Stimulated activated CD8-positive, alpha-beta memory T cell treated with anti-CD3 and anti-CD28 coated beads, Interleukin-4, amount 100 ng/mL, for 1 hour (primary cell): ENCODE measurements at places on chromosomes 4 and X.
A peak's percentile ranks its signal among the peaks of the same experiment; 100 is the strongest.

- DNase-seq: no peak
Observed at GRCh38 chr4:125985856-125986255, 671.1 kb downstream of the FAT4 start.

GRCh38 chr4:176425035-176425434, 105.3 kb downstream of the SPCS3 start:
- DNase-seq: no peak

GRCh38 chr4:65825116-65825753, 154.9 kb upstream of the EPHA5 start:
- no peak for DNase-seq

DNA sequence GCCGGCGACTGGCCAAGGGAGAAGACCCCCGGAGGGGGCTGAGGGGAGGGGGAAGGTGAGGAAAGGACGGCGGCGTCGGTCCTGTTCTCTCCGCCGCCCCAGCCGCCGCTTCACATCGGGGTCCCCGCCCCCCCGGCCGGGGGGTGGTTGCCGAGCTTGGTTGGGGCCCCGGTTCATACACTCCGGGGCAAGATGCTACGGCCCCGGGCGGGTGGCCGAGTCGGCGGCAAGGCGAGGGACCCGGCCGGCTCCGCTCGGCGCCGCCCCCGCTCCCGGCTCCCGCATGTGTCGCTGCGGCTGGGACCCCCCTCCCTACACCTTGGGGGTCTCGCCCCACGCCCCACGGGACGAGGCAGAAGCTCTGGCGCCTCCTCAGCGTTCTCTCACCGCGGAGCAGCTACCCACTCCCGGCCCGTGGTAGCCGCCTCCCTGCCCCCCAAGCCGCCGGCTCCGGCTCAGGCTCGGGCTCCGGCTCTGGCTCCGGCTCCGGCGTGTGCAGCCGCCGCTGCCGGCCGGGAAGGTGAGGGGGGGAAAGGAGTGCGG, 461 bp downstream of the FBXW7 start:
- DNase-seq: peak; percentile 2

- no peak for DNase-seq
Observed at GRCh38 chrX:2483398-2484060, 17.2 kb downstream of the DHRSX start.

DNA sequence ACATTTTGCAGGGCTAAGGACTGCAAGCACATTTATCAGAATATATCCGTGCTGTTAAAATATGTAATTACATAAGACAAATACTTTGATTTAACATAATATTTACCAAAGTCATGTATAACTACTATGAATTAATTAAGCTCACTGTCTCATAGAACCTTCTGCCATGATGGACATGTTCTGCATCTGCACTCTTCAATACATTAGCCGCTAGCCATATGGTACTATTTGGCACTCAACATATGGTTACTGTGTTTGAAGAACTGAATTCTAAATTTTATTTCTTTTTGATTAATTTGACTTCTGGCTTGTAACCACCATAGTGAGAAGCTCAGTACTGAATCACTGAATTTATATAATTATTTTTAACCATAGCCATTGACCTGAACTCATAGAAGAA, 427.0 kb upstream of the TRAM1L1 start:
- no peak for DNase-seq

GRCh38 chr4:8123389-8123788, 35.2 kb downstream of the ABLIM2 start:
- no peak for DNase-seq

DNA sequence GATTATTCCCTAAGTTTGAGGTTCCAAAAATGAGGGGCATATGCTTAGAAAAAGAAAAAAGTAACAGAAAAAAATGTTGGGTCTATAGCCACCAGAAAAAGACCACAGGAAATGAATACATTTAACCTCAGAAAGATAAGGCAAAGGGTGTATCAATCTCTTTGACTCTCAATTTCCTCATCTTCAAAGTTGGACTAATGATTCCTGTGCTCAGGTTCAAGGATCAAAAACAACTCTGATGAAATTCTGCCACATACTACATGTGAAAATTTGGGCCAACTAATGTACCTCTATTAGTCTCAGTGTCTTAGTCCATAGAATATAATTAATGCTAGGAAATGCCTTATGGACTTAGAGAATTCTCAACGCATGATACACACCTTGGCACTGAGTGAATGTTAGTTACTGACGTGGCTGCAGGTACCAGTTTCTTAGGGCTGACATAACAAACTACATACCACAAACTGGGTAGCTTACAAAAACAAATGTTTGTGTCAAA, 257.7 kb downstream of the ANKRD50 start:
- no peak for DNase-seq

DNA sequence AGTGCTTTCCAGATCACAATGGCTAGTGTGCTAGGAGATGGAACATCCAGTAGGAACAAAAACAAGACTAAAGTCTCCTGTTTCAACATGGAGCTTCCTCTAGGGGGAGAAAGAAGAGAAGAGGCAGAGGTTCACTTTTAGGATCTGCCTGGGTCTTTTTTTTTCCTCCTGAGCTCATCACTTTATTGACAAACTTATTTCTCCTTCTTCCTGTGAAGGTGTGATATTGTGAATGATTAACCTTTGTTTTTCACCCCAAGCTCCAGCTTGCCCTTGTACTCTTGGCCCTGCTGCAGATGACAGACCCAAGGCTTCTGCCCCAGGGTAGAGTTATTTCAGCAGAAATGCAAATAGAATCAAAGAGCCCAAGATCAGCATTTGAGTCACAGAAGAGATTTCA, 13.5 kb downstream of the PAGE4 start:
- DNase-seq: no peak

DNA sequence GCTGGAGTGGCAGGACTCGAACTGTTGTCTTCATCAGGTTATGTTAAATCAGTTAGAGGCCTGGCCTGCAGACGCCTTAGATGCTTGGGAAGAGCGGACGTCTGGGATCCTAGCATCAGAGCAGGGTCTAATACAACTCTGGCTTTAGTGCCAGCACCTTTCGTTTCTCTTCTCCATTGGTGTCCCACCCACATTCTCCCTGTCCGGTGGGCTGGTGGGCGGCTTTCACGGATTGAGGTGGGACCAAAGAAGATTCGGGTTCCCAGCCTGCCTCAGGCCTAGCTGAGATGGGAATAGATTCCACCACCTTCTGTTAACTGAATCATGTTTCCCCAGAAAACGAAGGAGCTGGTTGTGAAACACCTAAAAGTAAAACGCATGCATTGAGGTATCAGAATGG, 939 bp downstream of the PDK3 start:
- DNase-seq: no peak

DNA sequence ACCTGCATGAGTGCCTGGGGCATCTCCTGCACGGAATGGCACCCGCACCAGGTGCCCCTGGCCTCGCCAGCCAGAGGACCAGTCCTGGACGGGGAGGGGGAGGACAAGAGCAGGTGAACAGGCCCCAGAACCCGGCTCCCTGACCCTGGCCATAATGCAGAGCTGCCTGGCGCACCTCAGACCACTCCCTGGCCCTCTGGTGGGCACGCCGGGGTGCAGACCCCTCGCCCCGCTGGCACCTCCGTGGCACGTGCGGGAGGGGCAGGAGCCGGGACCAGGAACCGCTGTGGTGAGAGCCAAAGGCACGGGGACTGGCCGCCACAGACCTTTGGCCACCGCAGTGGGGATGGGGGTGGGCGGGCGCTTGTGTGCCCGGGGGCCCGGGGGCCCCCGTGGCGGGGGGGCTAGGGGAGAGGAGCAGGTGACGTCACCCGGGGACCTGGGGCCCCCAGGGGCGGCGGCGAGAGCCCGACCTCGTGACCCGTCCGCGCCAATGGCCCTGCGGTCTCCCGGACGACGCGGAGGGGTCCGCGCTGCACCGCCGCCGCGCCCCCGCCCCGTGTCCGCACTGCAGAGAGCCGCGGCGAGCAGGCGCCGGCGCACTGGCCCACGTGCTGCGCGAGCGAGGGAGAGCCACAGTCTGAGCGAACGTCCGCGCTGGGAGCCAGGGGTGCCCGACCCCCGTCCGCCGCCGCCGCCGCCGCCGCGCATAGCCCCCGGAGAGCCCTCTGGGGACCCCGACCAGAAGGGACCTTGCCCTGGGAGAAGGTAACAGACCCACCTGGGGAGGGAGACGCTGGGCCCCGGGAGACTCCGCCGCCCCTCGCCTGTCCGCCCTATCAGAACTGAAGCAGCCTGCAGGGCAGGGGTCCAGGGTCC, at the start of gene PNMA3:
PNMA3 (plus strand) TSS at position 600 of the 879 bp plus-strand sequence. CDS start 586 bp downstream, outside the sequence.
- no peak for DNase-seq

GRCh38 chr4:38188631-38189101, 228.5 kb downstream of the PTTG2 start:
- DNase-seq: no peak

DNA sequence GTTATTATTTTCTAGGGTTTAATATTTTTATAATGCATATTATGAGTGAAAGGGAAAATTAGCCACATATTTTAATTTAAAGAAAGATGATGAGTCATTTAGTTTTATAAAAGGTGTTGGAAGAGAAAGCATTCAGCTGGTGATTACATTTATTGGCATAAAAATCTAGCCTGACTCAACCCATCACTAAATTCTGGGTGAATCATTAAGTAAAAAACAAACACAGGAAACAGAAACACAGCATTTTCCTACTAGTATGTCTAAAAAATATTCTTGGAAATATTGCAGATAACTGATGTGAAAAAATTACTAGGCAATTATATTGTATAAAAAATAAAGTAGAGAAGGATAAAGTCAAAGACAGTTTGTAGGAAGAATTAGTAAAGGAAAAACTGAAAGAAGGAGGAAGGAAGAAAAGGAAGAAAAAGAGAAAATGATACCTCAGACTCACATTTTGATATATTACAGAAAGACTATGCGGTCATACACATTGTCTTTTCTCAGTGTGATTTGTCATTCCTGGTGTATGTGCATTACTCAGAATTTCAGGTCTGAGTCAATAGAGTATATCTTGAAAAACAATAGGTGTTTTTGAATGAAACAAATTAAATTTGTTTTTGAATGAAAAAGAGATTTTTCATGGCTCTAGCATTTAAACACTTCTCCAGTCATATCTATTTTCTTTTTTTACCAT, 48.0 kb upstream of the SPOCK3 start:
- DNase-seq: no peak

DNA sequence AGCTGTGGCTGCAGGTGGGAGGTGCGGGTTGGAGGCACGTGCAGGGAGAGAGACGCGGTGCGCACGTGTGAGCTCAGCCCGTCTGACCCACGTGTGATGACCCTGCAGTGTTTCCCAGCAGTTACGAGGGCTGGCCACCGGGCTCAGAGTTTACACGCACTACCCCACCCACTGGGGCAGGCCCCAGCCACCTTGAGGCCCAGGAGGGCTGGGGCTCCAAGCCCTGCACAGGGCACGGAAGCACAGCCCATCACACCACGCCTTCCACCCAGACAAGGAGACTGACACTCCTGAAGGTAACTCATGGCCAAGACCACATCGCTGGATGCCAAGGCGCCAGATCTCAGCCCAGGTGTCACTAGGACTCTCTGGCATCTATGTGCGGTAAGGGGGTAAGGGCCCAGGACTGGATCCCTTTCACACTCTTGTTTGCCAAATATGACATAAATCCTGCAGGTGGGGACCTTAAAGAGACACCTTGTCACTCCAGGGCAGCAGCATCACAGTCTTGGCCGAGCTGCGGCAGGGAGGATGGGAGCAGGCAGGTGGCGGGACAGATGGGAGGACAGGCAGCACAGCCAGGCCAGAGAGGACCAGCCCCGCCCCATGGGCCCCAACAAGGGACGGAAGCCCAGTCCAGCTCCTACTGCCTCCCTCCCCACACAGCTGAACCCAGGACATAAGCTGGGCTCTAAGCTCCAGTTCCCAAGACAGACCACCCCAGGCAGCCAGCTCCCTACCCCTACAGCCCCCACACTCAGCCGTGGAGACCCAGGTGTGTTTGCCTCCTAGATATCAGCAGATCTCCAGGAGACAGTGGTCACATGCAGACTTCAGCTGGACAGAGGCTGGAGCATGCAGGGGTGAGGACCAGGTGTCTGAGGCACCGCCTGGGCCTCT, 56.8 kb downstream of the ZFYVE28 start:
- no peak for DNase-seq

- DNase-seq: no peak
Observed at GRCh38 chr4:108586778-108587177, 33.6 kb upstream of the RPL34 start.

DNA sequence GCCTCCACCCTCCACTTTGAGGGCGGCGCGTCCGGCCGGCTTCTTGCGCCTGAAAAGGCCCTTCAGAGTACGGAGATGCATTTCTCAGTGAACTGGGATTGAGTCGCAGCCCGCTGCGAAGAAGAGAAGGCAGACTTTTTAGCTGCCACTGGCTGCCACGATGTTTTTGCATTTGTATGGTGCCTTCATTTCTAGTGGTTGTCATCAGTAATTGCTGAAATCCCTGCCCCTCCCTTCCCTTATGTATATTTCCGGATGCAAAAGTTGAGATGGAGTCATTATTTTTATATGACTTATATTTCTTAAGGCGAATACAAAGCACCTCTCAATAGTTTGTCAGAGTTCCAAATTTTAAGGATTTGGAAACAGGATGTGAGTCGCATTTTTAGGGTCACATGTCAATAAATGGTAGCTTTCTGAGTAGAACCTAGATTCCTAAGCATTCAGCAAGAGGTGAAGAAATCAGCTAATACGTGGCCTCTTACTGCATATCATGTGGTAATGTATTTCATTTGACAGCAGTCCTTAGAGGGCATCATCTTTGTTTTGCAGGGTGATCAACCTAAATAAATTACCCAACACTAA, 658 bp downstream of the ATP6AP2 start:
- DNase-seq: no peak

DNA sequence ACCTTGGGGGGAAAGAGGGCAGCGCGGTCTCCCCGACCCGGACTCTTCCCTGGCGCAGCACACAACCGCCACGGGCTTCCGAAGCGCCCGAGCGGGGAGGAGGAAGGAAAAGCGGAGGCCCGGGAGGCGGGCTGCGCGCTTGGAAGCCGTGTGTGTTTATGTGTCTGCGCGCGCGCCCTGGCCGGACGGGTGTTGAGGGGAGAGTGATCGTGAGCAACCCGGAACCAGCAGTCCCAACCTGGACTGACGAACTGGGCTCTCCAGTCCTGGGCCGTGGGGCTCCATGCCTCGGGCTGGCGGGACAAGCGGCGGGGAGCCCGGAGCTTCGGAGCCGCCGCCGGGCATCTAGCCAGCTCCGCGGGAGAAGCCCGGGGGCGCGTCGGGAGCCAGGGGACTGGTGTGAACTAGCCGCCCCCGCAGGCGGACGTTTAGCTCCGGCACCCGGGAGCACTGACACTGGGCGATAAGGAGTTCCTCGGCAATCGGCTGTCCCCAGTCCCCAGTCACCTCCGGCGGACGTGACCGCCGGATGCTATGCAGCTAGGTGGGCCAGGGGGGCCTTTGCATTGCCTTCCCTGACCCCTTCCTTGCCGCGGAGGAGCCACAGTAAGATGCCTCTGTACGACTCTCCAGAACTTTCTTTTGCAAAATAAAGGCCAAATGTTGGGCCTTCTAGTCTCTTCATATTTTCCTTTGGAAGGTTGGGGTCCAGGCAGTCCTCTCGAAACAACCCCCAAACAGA, 74.8 kb upstream of the BCOR start:
- no peak for DNase-seq
